Liver (tissue), 10 donors: ENCODE measurements at places on chromosomes 2 and 18. TPM values are rescaled to one million over a fixed set of nuclear protein-coding genes. Genes with fewer than 3 reads are reported as not detected.

ZNF892 gene
- total RNA-seq: 2.2 TPM

NDUFV2 gene
- 74.5 TPM for total RNA-seq

DNA sequence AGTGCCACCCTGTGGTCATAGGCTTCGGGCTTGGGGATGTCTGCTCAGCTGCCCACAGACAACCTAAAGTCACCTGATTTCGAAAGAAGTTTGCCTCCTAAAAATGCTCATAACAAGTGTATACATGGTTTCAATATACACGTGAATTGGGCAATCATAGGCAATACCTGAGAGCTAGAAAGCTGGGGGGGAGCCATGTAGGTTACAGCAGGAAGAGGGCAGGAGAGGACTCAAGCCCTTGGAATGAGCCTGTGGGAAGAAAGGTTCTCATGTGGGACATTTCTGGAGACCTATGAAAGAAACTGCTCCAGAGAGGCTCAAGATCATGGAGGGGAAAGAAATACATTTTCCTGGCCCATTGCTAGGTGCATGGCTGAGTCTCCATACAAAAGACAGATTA, 109.7 kb downstream of the ACOXL start:
- no peak for DNase-seq
- H3K4me3 ChIP-seq: no peak overlapping the region
- no peak overlapping the region for H3K27ac ChIP-seq
- peaks cover 2% of the 10 kb centered on the region for H3K27me3 ChIP-seq

DNA sequence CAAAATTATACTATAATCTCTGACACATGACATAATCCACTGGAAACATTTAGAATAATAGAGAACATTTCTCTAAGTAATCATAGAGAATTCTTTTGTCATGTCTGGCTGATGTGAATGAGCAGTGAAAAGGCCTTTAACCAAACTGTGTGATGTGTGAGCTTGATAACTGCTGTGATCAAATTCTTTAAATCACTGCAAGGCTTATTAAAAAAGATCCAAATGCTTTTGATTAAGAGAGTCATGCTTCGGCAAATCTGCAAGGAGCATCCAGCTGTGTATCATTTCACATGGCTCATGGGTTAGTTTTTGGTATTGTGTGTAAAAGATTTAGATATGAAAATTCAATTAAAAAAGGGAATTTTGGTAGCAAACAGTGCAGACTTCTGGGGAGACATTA, 58.6 kb upstream of the TFPI start:
- H3K27me3 ChIP-seq: no peaks in the 10 kb centered on the region
- H3K36me3 ChIP-seq: no peaks in the 10 kb centered on the region
- no peaks in the 10 kb centered on the region for H3K4me1 ChIP-seq
- no peak for DNase-seq

DNA sequence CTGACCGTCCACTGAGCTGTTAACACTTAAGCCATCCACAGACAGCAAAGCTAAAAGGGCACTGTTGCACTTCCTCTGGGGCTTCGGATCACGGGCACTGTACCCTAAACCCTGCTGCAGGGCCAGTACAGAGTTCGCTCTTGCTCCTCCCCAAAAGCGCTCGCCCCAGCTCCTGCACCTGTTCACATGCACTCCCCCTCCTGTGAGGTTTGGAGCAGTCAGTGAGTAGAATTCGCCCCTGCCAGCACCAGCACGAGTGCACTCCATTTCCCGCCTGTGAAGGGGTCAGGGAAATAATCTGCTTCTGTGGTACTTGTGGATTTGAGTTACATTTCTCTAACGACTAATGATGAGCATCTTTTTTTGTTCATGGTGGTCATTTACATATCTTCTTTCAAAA, 158.8 kb downstream of the PTPRM start:
- H3K27ac ChIP-seq: no peak overlapping the region
- DNase-seq: no peak
- no peaks in the 10 kb centered on the region for H3K27me3 ChIP-seq
- H3K36me3 ChIP-seq: no peaks in the 10 kb centered on the region
